ENCODE measurements at places on chromosomes 7 and 10.

DNA sequence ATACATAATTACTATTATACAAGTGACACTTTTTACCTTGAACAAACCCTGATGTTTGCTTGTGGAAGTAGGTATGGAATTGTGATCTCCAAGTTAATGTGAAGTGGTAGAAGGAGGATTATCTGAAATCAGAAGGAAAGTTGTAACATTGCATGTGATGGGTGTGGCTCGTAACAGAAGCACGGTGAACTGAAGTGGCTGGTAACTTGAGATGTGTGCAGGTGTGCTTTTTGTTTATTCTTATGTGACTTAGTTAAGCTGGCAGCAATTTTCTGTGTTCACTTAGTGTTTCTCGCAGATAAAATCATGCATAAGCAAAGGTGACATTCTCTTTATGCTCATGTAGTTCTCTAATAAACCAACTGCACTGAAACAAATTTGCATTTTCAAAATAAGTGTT lies 82.3 kb downstream of the ZEB1 start:
- DNase-seq = peak; percentile 49

DNA sequence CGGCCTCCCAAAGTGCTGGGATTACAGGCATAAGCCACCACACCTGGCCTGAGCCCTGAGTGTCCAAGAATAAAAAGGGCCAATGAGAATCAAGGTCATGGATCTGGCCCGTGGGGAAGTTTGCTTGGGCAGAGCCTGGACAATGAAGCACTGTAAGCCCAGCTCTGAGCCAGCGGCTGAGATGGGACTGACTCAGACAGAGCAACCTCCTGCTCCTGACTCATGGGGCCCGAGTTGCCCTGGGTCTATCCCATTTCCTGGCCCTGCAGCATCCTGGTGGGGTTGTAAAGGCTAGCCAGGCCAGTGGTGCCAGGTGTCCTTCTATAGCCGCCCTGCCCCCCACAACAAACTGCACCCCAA lies 5.2 kb upstream of the MYH16 start:
- DNase-seq = no peak

- DNase-seq = no peak
Measured at GRCh38 chr7:86687831-86688230, 44.1 kb downstream of the GRM3 start.

GRCh38 chr7:48168159-48168558 lies 3.1 kb upstream of the ABCA13 start:
- no peak for DNase-seq

DNA sequence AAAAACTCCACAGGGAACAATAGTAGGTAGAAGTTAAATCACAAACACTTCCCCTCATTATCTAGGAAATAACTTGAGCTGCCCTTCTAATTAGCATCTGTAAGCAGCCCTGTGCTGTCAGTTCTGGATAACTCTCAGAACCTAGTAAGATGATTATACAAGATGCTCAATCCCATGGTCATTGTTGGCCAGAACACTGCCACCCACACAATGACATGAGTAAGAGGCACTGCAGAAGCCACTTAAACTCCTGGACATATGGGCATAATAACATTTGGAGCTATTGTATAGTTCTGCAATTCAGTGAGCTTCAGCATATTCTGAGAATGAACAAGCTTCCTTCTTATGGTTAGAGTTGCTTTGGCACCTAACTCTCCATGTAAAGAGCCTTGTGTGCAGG lies 153.8 kb downstream of the PLPP4 start:
- DNase-seq = no peak

GRCh38 chr10:74293686-74294371 lies 142.8 kb downstream of the ADK start:
- peak; percentile 71 for DNase-seq

GRCh38 chr7:158351051-158351450 lies 236.6 kb downstream of the PTPRN2 start:
- DNase-seq = no peak

DNA sequence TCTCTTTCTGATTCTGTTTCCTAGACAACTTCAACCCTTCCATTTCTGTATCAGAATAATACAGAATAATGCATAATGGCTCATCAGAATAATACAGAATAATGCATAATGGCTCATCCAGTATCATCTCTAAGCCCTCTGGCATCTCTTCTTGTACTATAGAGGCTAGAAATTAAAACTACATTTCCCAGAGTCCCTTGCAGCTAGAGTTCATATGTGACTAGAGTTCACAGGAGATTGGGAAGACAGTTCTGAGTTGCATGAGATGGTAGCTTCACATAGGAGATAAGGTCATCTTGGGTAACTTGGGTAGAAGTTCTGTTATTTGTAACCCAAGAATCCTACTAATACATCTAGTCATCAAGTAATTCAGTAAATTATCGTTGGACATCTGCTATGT lies 122.9 kb upstream of the NRBF2 start:
- no peak for DNase-seq

DNA sequence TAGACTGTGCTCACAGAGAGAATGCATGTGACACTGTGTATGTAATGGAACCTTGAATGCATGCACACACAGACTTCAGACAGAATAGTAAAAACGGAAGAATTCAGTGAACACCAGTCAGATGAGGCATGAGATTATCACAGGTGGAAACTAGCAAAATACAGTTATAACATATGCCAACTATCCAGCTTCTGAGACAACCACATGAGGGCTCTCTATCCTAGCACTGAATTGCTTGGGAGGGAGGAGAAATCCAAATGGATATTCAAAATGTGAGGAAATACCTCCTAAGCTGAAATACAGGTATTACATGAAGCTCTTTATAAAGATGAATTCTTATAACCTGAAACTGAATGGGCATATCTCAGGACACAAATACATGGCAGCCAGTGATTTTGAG lies 30.6 kb downstream of the GARS1 start:
- peak; percentile 18 for DNase-seq

DNA sequence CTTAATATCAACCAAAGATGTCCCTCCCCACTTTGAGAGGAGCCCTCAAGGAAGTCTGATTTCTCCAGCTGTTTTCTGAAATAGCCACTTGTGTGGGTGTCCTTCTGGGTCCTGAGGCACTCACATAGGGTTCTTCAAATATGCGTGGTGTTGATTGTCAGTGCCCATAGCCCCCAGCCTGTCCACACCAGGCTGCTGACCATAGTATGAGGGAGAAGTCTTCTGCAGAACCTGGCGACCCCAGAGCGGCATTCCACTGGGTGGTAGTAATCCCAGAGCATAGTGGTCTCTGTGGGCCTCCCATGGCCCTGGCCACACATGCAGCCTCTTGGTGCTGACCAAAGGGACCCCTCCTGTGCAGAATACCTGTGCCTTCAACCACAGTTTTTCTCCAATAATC lies 82.7 kb upstream of the MACROH2A2 start:
- no peak for DNase-seq

DNA sequence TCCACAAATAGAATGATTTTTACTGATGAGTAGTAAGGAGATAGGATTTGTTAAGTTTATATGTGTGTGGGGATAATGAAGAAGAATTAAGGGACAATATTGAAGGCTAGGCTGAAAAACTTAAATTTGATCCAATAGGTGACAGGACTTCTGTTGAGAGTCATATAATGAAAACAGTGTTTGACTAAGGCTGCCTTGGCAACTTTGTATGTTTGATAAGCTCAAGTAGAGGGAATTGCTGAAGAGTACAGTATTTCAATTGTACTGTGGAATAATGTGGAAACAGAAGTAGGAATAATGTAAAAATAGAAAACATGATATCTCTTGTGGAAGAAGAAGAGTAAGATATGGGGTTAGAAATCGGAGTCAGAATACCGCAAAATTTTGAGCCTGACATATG lies 10.5 kb downstream of the R3HCC1L start:
- DNase-seq = no peak
